Left ventricle myocardium superior (tissue), 1 donor: ENCODE measurements at places on chromosomes 5 and 9. TPM values are rescaled to one million over a fixed set of nuclear protein-coding genes. Genes with fewer than 3 reads are reported as not detected.

The PCDHGB2 gene
- total RNA-seq: 8.7 TPM

The EFNA5 gene
- 36.4 TPM for total RNA-seq

The WDR31 gene
- total RNA-seq: 12.9 TPM

The CCNB1 gene
- 4.0 TPM for total RNA-seq

The MTMR12 gene
- total RNA-seq: 17.4 TPM

DNA sequence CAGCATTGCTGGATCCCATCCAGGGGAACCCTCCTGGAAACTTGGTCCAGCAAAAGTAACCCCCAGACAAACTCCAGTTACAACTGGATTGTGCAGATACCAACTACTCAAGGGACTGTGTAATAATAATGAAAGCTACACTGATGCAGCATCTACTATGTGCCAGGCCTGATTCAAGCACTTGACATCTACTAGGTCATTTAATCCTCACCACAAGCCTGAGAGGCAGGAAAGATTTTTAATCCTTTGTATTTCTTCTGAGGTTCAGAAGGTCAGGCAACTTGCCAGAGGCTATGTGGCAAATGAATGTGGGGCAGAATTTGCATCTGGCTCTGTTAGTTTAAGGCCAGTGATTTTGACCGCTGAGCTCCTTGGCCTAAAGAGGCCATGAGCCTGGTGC, 29.5 kb upstream of the FOXI1 start:
- no peak for DNase-seq

GRCh38 chr5:111755942-111756381, 1.0 kb downstream of the NREP start:
- DNase-seq: no peak

- DNase-seq: no peak
Measured at GRCh38 chr9:87733273-87734052, 7.5 kb downstream of the CTSL start.

The NFIL3 gene
- total RNA-seq: 19.6 TPM

DNA sequence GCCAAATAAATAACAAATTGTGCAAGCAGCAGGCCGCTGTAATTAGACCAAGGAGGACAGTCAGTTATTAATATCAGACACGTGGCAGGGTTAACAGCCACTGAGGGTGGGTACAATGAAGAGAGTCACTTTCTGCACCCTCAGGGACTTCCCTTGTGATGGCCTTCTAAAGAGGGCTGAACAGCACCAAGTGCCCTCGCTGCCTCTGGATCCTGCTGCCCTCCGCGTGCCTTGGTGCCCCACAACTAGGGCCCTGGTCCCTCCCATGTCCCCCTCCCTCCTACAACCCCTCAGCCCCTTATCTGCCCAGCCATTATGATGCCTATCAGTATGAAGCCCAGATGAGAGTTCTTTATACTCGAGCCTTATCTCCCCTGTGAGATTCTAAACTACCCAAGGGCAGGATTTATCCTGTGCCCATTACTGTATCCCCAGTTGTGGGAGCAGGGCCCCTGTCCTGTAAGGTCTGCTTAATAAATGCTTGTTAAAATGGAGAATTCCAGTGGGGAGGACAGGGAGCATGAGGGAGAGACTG, 37.3 kb downstream of the PCDH1 start:
- DNase-seq: no peak

GRCh38 chr5:168153876-168154270, 137.6 kb upstream of the WWC1 start:
- no peak for DNase-seq

GRCh38 chr5:154449786-154450185, 4.0 kb downstream of the SAP30L start:
- no peak for DNase-seq

GRCh38 chr5:149857499-149857898, 87.1 kb downstream of the PDE6A start:
- peak; percentile 90 for DNase-seq

- DNase-seq: no peak
Measured at GRCh38 chr9:23255346-23255745, 570.7 kb downstream of the ELAVL2 start.

The GDF9 gene
- 0.30 TPM for total RNA-seq

DNA sequence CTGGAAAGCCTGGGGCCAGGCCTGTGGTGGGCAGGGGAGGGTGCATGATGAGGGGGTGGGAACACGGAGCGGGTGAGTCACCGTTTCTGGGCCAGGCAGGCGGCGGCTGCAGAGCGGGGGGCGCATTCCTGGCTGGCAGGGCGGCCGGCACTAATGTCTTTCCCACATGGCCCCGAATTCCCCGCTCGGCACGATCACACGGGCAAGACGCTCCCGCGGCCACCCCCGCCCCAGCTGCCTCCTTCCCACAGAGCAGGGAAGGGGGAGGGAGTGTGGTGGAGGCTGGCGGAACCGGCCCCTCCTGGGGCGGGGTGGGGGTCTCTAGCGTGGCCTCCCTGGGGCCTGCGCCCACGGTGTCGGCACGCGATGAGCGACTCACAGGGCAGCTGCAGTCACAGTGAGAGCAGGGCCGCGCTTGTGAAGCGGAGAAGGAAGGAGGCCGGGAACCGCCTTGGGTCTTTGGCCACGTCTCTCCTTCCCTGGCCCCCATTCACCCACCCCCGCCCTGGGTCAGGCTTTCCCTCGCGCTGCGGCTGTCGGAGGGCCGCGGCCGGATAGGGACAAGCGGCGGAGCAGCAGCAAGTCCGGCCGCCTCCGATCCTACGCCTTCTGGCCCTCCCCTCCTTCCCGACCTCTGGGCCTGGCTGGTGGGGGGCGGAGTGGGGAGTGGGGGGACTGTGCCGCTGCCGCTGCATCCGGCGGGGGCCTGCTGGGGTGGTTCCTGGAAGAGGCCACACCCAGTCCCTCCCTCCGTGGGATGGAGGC, 48.9 kb downstream of the CXXC5 start:
- DNase-seq: peak; percentile 89

DNA sequence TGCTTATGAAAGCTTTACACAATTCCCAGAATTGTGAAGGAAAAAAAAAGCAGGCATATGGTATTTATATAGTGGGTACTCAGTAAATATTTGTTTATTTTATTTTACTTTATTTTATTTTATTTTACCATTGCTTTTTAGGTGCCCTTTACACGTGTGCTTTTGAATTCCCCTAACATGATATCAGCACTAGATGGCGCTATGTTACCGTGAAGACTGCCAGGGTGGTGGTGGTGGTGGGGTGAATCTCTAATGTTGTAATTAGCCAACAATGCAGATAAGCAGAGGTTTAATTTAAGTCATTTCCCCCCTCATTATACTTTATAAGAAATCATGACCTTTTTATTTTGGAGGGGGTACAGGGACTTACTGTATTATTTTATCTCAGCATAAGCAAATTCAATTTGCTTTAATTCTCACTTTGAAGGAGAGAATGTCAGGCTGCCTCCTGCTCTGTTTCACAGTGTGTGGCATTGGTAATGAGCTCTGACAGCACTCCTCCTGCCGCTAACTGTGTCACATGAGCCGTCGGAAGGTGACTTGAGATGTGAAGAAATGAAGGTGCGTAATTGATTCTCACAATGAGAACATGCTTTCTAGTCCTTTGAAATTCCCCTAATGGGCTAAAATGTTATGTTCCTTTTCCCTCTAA, 165.6 kb downstream of the YTHDC2 start:
- no peak for DNase-seq

DNA sequence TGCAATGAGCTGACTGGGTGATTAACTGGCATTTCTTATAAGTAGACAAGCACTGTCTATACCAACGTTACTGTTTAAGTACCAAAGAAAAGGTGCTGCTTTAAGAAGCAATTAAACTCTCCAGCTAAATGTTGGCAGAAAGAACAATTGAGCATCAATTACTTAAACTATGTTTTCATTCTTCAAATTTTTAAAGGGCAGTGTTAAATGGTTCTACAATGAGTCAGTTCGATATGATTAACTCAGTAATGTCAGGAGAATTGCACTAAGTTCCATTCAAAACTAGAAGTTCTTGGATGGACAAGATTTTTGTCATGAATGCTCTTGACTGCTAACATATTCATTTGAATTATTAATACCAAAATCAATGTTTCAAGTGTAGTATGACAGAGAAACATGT, 593.7 kb downstream of the DNAH5 start:
- DNase-seq: no peak

The PROB1 gene
- total RNA-seq: 56.5 TPM

DNA sequence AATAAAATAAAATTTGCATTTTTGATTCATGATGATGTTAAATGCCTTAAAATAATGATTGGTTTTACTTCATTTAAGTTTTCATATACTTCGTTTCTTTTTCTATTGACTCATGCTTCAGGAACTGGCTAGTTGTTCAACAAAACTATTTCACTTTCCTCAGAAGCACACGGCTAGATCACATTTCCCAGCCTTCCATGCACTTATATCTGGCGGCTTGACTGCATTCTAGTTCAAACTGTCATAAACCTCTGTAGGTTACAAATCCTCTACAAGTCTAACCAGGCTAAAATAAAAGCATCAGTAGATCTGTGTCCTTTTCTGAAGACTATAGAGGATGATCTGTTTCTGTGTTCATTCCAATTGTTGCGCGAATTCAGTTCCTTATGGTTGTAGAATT, 46.3 kb upstream of the CNTLN start:
- no peak for DNase-seq

DNA sequence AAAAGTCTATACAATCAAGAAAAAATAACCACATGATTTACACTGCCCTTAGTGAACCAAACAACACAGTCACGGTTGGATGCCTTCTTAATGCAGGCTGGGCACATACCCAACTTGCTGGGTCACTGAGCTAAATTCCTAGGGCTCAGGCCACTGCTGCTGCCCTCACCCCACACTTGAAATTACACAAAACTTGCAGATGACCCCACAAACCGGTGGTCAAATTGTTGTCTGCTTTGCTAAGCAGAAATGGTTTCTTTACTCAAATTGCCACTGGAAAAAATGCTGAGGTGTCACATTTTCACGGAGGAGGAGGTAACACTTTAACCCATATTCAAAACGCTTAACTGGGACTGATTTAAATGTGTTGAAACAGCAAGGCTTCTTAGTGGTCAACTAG, 62.4 kb downstream of the HMHB1 start:
- no peak for DNase-seq

The ZDHHC11 gene
- total RNA-seq: 40.1 TPM

DNA sequence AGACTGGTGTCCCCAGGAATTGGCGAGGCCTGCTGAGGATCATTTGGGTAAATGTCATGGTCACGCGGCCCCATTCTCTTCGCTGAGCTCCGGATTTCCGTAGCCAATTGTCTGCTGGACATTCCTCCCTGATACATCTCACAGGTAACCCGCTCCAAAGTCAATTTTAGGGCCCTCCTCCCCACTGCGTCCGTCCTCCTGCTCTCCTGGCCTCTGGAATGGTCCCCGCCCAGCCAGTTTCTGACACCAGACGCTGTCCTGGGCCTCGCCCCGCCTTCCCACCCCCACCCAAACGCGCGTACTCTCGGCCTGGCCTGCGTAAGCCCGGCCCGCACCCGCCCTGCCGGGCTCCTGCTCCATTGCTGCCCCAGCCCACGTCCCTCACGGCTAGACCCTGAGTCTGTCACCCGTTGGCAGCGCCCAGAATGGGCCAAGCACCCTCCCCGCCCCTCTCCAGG, 202.0 kb downstream of the AUH start:
- DNase-seq: peak; percentile 74

The GDA gene
- 2.0 TPM for total RNA-seq

DNA sequence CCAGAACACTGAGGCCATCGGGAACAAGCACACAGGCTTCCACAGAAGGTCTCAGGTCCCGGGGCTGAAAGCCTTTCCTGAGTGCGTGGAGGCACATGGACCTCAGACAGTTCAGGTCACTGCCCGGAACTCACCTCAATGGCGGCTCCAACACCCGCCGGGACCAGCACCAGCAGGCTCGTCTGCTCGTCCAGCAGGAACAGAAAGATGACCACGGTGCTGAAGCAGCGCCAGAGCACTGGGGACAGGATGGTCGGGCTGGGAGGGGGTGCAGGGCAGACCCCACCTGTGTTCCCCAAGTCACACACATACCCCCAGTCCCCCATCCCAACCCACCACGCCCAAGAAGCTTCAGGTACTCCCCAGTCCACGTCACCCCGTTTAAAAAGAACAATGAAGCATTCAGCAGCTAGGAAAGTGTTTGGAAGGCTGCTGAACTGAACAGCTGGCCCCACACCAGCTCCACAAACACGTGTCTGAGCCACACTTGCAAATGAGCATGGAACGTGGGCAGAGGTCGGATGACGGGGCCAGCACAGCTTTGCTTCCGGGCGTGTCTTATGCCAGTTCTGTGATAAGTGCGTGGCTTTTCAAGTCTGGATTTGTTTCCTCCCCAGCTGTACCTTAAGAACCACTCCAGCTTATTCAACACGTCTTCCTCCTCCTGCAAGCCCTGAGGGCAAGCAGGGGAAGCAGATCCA, 14.6 kb downstream of the CLPTM1L start:
- no peak for DNase-seq

The RNF20 gene
- 53.7 TPM for total RNA-seq

The TMC1 gene
- not detected for total RNA-seq

The C8G gene
- total RNA-seq: 2.2 TPM

GRCh38 chr9:18941060-18941740, 91.8 kb downstream of the SAXO1 start:
- DNase-seq: no peak

GRCh38 chr9:35306283-35306682, 144.5 kb downstream of the UNC13B start:
- no peak for DNase-seq

GRCh38 chr5:69024241-69024651, 69.6 kb upstream of the SLC30A5 start:
- DNase-seq: no peak

GRCh38 chr9:134570711-134571325, 70.8 kb upstream of the COL5A1 start:
- peak; percentile 17 for DNase-seq

DNA sequence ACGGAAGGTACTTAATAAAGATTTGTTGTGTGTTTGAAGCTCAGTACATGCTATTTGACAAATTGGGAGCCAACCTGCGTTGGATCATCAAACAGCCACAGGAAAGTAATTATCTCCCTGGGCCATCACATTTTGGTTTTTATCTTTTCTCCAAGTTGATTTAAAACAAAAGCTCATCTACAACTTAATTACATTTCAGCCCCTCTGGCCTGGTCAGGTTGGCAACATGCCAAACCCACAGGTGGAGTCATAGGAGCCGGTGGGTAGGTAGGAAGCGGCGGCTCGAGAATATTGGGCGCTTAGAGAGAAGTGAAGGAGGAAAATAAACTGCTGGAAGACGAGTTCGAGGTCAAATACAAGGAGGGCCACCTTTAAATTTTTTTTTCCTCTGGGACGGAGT, 64.9 kb upstream of the FANCC start:
- no peak for DNase-seq

- DNase-seq: no peak
Measured at GRCh38 chr9:23775549-23775948, 50.5 kb downstream of the ELAVL2 start.

DNA sequence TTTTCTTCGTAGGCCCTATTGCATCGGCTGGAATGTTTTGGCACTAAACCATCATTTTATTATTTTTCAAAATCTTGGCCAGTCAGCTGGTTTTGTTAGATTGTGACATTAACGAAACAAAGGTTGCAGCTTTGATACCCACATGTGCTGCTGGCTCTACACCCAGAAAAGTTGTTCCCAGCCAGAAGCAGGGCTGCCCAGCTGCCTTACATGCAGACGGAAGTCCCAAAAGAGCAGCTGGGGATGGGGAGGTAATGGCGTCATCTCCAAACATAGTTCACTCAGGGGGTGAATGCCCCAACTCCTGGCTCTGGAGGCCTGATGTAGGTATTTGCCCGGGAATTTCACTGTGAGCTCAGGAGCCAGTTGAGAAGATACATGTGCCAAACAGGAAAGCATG, 23.3 kb downstream of the TMEM171 start:
- no peak for DNase-seq

GRCh38 chr9:124251204-124251603, 6.5 kb upstream of the NEK6 start:
- DNase-seq: no peak

The SPATA6L gene
- total RNA-seq: 0.87 TPM
